ENCODE measurements at places on chromosomes 1 and 21. TPM values are rescaled to one million over a fixed set of nuclear protein-coding genes. Genes with fewer than 3 reads are reported as not detected.

- H3K36me3 ChIP-seq, result no peaks in the 10 kb centered on the region
- no peak overlapping the region for H3K27ac ChIP-seq
- peaks cover 5% of the 10 kb centered on the region for H3K4me1 ChIP-seq
- H3K27me3 ChIP-seq, result no peaks in the 10 kb centered on the region
Observed at GRCh38 chr21:42666023-42666747, 12.8 kb downstream of the PDE9A start.

GRCh38 chr1:22444856-22445255 is 6.8 kb upstream of the ZBTB40 start:
- no peaks in the 10 kb centered on the region for H3K27me3 ChIP-seq
- H3K27ac ChIP-seq, result no peak overlapping the region
- H3K4me1 ChIP-seq, result peaks cover 3% of the 10 kb centered on the region
- H3K4me3 ChIP-seq, result no peak overlapping the region
- DNase-seq, result no peak

- H3K36me3 ChIP-seq, result no peaks in the 10 kb centered on the region
- no peak overlapping the region for H3K27ac ChIP-seq
- DNase-seq, result no peak
Observed at GRCh38 chr1:113802367-113803007, 9.8 kb downstream of the RSBN1 start.

DNA sequence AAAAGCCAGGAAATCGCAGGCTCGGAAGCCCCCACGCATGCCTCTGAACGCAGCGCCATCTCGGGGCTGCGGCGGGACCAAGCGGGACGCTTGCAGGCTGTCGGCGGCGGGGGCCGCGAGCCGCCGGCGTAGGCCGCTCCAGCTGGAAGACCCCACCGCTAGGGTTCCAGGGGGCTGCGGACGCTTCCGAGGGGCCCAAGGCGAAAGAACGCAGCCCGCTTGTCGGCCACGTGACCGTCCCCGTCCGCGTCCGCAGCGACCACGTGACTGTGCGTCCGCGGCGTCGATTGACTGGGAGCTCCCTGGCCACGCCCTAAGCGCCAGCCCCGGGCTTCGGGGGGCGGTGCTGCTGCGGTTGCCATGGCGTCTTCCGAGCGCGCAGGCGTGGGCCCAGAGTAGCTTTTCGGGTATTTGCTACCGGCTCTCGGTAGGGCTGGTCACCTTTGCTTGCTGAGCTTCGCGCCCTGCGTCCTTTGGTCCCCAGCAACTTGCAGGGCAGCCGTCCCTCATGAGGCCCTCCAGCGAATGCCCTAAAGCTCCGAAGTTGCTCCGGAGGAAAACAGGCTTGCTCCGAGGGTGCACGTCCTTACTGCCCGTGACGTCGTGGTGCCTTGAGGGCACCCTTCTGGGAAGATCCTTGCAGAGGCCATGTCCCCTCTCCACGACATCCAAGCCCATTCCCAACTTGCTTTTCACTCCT is 197.2 kb downstream of the DYRK1A start:
- DNase-seq, result peak; percentile 92
- peak overlapping the region; percentile 42 for H3K4me3 ChIP-seq
- no peaks in the 10 kb centered on the region for H3K27me3 ChIP-seq
- peaks cover 4% of the 10 kb centered on the region for H3K4me1 ChIP-seq
- no peaks in the 10 kb centered on the region for H3K36me3 ChIP-seq

DNA sequence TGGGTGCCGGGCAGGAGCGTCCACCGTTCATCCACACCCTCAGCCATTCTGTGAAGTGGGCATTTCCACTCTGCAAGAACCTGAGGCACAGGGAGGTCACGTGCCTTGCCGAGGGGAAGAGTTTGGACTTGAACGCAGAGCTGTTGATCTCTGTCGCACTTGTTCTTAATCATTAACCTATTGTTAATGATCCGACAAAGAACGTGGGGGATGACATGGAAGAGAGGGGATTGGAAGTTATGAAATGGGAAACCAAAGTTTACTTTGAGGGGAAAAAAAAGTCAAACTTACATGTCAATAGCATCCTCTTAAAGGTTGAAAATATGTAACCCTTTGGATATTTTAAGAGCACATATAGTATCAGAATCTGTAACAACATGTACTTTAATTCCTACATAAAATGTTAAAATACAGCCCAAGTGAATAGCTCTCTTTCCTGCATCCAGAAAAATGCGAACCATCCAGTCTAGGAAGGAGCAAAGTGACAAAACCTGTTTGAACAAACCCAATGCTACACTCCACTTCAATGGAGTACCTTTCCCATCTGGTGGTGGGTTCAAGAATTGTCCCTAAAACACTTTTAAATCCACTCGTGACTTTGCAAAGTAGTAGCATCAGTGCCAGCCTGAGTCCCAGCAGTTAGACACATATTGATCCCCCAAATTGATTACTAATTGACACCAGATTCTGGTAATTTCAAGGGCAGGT is 75.5 kb downstream of the SETD4 start:
- no peaks in the 10 kb centered on the region for H3K36me3 ChIP-seq
- H3K4me3 ChIP-seq, result no peak overlapping the region
- no peaks in the 10 kb centered on the region for H3K27me3 ChIP-seq
- no peak overlapping the region for H3K27ac ChIP-seq
- DNase-seq, result no peak

DNA sequence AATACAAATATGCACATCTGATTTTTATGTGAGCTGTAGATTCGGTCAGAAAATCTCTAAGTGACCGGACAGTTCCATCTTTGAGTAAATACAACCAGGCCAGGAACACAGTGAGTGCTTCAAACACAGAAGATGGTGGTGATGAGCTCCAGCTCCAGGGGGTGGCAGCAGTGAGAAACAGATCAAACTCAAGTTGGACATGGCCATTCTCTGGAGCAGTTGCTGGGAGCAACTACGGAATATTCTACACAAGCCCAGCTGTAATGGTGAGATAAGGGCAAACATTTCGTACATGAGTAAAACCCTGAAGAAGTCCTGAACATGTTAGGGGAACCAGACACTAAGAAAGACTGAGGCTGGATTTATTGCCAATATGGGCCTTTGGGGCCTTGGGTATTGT is 100.7 kb downstream of the BARHL2 start:
- DNase-seq, result no peak
- H3K4me1 ChIP-seq, result no peaks in the 10 kb centered on the region
- no peak overlapping the region for H3K4me3 ChIP-seq

DNA sequence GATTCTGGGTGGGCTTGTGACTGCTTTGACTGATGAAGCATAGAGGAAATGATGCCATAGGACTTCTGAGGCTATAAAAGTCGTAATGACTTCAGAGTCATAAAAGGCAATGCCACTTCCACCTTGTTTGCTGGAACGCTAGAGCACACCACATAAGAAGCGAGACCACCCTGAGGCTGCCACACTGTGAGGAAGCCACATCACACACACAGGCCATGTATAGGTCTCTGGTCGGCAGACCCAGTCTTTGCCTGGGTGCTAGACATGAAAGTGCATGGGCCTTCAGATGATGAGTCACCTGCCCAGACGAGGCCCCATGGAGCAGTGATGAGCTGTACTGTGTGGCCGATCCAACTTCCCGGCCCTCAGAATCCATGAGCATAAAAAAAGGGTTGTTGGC is 14.2 kb upstream of the KANK4 start:
- H3K4me1 ChIP-seq, result no peaks in the 10 kb centered on the region
- H3K36me3 ChIP-seq, result no peaks in the 10 kb centered on the region
- DNase-seq, result no peak
- no peaks in the 10 kb centered on the region for H3K27me3 ChIP-seq
- H3K4me3 ChIP-seq, result no peak overlapping the region

- H3K27me3 ChIP-seq, result no peaks in the 10 kb centered on the region
- H3K36me3 ChIP-seq, result no peaks in the 10 kb centered on the region
- H3K4me3 ChIP-seq, result no peak overlapping the region
- peaks cover 10% of the 10 kb centered on the region for H3K4me1 ChIP-seq
Observed at GRCh38 chr1:13751985-13752384, 52.0 kb downstream of the PRDM2 start.

DNA sequence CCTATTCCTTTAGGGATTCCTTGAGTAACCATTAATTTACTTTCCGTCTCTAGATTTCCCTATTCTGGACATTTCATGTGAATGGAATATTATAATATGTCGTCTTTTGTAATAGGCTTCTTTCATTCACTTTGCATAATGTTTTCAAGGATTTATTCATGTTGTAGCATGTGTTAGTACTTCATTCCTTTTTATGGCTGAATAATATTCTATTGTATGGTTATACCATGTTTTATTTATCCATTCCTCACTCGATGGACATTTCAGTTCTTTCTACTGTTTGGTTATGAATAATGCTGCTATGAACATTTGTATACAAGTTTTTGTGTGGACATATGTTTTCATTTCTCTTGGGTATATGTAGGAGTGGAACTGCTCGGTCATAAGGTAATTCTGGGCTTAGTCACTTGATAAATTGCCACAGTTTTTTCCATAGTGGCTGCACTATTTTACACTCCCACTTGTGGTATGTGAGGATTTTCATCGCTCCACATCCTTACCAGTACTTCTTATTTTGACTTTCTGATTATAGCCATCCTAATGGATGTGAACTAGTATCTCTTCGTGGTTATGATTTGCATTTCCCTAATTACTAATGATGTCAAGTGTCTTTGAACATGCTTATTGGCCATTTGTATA is 17.7 kb downstream of the PPP2R5A start:
- no peak overlapping the region for H3K4me3 ChIP-seq
- no peaks in the 10 kb centered on the region for H3K36me3 ChIP-seq
- H3K27ac ChIP-seq, result no peak overlapping the region
- no peaks in the 10 kb centered on the region for H3K4me1 ChIP-seq

DNA sequence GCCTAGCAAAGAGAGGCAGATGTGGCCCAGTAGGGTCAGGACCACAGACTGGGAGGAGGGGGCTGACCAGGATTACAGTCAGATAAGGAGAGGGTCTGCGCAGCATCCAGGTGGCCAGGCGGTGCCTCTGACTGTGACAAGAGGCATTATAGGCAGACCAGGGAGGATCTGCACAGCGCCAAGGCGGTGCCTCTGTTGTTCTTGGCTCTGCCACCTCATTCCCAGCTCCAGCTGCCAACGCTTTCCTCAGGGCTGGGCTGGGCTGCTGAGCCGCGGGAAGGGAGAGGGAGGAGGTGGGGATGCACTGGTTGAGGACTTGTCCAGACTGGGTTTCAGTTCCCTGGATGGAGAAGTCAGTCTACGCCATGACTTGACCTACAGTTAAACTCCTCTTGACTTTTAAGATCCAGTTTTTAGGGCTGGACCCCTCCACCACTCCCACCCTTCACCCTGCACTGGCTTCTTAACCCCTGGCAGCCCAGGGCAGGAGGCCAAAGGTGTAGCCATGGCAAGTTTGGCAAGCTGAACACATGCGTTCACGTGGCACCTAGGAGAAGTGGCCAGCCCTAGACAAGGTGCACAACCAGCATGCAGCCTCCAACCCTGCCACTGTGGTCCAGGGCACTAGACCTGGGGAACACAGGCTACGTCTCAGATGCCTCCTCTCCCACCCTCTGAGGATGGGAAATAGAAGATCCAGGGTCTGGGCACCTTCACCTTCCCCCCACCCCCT is 4.5 kb upstream of the CRABP2 start:
- no peak overlapping the region for H3K27ac ChIP-seq
- no peak for DNase-seq
- H3K27me3 ChIP-seq, result no peaks in the 10 kb centered on the region
- H3K36me3 ChIP-seq, result no peaks in the 10 kb centered on the region
- peaks cover 14% of the 10 kb centered on the region for H3K4me1 ChIP-seq

GRCh38 chr1:88742531-88742930 is 58.5 kb downstream of the PKN2 start:
- H3K36me3 ChIP-seq, result no peaks in the 10 kb centered on the region
- DNase-seq, result no peak
- H3K27me3 ChIP-seq, result no peaks in the 10 kb centered on the region
- H3K27ac ChIP-seq, result no peak overlapping the region

DNA sequence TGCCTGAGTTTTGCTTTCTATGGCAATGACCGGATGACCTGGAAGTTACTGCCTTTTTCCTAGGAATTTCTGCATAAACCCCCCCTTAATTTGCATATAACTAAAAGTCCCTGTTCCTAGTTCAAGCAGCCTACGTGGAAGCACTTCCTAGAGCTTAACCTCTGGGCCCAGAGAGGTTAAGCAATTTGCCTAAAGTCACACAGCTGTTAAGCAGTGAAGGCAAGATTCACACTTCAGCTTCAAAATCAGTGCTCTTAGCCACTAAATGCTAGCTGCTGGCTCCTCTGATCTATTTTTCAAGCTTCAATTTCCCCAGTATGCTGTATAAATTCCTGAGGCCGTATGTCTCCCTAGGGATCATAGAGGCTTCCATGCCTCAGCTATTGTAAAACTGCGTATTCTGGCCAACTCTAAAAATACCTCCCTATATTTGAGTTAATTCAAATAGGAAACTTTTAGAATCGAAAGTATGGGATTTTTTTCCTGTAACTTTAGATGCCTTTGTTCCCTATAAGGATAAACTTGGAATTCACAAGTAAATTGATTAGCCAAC is 53.1 kb upstream of the CD5L start:
- no peak overlapping the region for H3K27ac ChIP-seq
- DNase-seq, result no peak
- H3K4me1 ChIP-seq, result no peaks in the 10 kb centered on the region

DNA sequence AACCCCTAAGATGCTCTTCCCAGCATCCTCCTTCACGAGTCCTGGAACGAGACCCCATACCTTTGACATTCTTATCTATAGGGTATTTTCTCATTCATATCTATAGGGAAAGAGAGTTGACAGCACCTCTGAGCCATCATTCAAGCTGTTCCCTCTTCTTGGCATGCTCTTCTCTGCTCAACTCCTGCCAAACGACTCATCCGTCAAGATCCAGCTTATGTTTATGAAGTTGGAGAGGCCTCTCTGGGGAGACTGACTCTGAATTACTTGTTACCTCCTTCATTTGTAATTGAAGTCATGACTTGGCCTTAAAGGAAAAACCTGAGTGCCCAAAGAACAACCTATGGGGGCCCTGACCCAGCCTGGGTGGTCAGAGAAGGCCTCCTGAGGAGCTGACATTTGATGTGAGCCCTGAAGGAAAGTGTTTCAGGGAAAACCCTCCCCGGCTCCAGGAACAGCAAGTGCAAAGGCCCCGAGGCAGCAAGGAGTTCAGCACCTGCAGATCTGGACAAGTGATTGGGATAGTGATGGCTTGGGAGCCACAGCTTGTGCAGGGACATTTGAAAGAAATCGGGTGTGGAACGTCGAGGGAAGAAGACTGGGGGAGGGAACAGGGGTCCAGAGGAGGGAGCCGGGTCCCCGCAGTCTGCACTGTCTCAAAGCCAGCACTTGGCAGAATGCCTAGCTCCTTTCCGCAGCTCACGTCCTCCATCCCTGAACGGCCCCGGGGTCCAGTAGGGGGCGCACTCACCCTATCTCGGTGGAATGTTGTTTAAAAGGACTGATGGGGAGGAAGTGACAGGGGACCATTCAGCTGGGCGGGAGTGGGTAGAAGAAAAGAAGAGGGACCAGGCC is 14.0 kb upstream of the CDA start:
- no peaks in the 10 kb centered on the region for H3K4me1 ChIP-seq
- H3K27me3 ChIP-seq, result no peaks in the 10 kb centered on the region
- DNase-seq, result peak; percentile 57
- no peak overlapping the region for H3K4me3 ChIP-seq
- H3K36me3 ChIP-seq, result no peaks in the 10 kb centered on the region

ARHGEF10L gene
- 20.8 TPM for total RNA-seq

ZYG11A gene
- 0.07 TPM for total RNA-seq

HIPK1 gene
- 35.5 TPM for total RNA-seq

NT5C1A gene
- not detected for total RNA-seq

NR1I3 gene
- not detected for total RNA-seq

EFNA3 gene
- total RNA-seq, result 2.4 TPM

Measured in ovary (tissue), 10 donors.